HuH-7 (cell line): ENCODE measurements at places on chromosomes 12 and 14.

DNA sequence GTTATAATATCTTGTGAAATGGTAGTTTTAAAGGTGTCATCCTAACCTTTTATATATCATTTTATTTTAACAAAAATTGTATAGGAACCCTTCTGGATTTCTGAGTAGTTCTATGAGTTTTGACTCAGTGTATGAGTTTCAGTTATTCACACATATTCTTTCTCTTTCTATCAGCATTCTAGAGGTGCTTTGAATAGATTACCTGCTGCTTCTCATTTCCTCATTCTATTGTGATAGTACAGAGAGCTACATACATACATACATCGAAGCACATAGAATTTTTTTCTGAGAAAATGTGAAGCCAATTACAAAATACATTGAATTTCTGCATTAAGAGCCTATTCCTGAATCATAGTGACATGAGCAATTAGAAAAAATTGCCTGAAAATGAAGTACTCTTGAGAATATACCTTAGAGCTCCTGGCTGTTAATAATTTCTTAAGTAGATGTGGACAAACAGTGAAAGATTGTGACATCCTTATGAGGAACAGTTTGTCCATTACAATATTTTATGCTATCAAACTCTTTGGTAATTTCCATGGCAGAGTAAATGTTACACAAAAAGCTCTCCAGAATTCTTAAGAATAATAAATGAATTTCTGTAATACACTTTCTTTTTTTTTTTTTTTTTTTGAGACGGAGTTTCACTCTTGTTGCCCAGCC lies 556.6 kb downstream of the TRHDE start:
- DNase-seq, result no peak

DNA sequence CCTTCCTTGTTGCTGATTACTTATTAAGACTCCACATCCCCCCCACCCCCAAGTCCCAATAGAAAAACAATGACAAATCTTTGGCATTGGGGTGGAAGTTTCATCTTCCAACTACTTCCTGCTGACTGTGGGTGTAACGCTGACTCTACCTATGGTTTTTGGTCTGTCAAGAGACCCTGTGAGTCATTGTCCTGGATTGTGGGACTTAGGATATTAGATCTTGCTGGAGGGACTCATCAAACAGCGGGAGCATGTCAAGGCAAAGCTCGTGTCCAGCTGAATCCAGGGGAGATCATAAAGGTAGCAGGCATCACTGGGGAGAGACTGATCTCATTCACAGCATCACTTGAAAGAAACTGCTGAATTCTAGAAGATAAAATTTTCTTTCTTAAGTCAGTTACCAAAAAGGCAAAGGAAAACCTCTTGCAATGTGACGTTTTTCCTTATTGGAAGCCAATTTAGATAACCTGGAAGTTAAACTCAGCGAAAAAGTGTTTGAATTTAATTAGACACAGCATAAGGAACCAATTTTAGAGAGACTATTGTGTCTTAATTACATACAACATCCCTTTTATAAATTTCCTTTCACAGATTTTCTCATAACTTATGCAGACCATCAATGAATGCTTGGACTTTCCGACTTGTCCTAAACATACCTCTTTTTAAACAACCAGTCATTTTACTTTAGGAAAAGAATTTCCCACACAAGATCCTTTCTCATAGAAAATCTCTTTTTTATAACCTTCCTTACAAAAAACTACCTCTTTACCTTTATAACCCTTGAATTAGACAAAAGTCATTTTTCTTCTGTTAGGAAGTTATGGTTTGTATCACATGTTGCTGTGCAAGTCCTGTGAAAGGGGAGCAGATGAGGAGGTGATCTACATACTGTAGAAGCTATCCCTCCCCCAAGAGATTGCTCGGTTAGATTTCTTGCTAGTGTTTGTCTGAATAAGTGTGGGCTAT lies 94.6 kb upstream of the SCAF11 start:
- DNase-seq, result no peak

GRCh38 chr12:57241402-57242310 lies 9.3 kb downstream of the STAC3 start:
- DNase-seq, result no peak

DNA sequence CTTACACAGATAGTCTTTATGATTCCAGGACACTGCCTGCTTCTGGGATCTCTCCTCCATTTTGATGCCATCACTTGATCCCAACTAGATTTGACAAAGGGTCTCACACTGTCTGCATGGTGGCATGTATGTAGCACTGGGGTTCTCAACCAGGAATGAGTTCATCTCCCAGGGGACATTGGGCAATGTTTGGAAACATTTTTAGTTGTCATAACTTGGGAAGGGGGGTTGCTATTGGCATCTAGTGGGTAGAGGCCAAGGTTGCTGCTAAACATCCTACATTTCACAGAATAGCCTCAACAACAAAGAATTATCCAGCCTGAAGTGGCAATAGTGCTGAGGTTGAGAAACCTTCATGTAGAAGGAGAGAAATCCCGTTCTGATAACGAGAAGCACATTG lies 376.2 kb downstream of the DPF3 start:
- DNase-seq, result no peak

DNA sequence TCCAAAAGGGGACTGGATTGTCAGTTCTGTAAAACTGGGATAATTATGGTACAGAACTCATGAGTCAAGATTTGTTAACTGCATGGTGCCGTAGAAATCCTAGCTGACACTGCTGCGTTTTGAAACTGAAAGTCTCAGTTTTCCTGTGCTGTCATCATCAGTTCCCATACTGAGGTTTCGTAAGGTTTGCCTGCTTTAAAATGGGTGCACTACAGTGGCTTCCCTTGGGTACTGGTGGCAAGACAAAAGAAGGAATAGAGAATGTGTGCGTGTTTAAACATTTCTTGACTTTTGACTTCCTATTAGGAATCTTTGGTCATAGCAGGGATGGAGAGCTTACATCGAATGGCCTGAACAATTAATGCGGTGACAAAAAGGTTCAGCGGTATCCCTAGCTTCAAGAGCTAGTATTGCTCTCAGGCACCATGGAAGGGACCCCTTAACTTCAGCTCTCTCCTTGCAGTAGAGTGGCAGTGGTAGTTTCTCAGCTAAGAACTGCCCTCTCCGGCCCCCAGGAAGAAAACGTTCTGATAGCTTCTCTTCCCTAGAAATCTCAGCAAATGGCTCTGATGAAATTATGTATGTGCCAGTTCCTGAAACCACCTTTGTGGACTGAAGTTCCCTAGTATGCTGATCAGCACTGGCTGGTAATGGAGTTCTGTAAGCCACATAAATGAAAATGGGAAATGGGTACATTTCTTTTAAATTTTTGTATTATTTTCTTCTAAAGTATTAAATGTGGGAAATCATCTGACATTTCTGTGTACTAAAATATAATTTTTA lies 28.9 kb downstream of the ANO6 start:
- DNase-seq, result no peak

GRCh38 chr12:118102609-118103008 lies 1.2 kb downstream of the VSIG10 start:
- DNase-seq, result no peak

GRCh38 chr14:94120667-94121340 lies 8.6 kb downstream of the IFI27L2 start:
- DNase-seq, result no peak
